ENCODE measurements at places on chromosomes 12 and 14.

DNA sequence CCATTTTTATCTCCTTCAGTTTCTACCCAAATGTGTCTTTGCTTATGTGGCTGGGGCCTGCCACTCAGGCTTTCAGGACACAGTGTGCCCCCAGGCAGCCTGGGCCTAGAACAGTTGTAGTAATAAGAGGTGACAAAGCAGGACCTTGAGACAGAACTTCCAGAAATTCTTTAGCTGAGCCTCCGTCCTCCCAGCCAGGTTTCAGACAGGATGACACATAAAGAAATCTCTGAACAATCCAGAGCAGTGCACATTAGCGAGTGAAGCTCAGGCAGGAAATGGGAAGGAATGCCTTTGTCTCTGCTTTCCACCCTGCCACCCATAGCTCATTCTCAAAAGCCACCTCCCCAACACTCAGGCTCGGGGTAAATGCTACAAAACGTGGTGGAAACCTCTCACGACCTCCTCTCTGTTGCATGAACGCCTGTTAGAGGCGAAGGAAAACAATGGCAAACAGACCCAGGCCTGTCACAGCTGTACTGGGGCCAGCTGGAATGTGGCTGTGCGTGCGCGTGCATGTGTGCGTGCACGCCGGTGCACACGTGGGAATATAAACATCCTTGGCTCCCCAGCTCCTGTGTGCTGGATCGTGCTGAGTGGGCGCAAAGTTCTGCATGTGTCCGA lies 286.7 kb downstream of the ZFP36L1 start:
- DNase-seq = peak; percentile 62

DNA sequence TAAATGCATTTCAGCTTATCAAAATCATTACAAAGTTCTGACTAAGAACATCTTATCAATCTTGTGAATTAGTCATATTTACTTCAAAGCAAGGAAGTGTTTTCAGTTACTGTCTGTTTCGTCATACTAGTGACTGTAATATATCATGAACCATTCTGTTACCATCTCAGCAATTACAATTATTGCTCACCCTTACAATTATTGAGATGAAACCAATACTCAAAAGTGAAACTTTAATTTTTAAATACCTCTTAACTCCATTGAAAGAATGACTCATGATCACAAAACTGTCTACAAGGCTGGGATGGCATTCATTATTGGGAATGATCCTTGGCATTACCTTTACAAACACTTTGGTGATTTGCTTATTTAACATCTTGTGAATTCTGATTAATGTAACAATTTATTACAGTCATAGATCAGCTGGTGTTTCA lies 90.3 kb downstream of the RPS6KA5 start:
- peak; percentile 5 for DNase-seq

DNA sequence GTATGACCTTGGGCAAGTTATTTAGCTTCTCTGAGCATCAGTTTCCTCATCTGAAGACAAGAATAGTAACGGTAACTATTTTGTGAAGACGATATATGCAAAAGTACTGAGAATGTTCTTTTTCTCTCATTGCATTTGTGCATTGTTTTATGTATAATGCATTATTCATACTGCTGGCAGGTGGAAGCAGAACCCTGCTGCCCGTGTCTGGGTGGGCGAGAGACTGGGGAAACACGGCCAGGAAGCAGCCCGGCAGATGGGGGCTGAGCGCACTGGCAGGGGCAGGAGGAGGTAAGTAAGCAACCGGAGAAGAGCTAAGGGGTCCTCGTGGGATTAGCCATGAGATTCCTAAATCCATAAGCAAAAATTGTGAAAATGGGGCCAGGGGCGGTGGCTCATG lies 115.8 kb upstream of the MED13L start:
- DNase-seq = no peak

DNA sequence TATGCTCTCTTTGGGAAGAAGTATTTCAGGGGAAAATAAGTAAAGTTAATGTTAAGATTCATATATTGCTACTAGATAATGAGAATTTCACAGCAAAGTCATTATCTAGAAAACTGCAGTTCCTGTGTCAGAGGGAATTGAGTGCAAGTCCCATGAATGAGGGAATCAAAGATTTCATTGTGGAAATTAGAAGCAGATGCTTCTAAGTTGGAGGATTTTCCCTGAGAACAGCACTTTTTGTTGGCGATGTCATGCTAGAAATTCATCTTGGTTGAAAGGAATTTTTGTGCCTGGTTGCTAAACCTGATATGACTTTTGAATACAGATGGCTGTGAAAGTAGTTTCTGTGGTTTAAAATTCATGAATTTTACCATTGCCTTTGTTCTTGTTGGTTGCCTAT lies 25.6 kb downstream of the FRMD6 start:
- no peak for DNase-seq

- no peak for DNase-seq
Observed at GRCh38 chr12:124617615-124618014, 50.2 kb upstream of the NCOR2 start.
